Large intestine (tissue), 12 donors: ENCODE measurements at places on chromosomes 3 and 15. TPM values are rescaled to one million over a fixed set of nuclear protein-coding genes. Genes with fewer than 3 reads are reported as not detected.
A peak's percentile ranks its signal among the peaks of the same experiment; 100 is the strongest.

LRRIQ4 gene
- polyA plus RNA-seq: 0.07 TPM

DNA sequence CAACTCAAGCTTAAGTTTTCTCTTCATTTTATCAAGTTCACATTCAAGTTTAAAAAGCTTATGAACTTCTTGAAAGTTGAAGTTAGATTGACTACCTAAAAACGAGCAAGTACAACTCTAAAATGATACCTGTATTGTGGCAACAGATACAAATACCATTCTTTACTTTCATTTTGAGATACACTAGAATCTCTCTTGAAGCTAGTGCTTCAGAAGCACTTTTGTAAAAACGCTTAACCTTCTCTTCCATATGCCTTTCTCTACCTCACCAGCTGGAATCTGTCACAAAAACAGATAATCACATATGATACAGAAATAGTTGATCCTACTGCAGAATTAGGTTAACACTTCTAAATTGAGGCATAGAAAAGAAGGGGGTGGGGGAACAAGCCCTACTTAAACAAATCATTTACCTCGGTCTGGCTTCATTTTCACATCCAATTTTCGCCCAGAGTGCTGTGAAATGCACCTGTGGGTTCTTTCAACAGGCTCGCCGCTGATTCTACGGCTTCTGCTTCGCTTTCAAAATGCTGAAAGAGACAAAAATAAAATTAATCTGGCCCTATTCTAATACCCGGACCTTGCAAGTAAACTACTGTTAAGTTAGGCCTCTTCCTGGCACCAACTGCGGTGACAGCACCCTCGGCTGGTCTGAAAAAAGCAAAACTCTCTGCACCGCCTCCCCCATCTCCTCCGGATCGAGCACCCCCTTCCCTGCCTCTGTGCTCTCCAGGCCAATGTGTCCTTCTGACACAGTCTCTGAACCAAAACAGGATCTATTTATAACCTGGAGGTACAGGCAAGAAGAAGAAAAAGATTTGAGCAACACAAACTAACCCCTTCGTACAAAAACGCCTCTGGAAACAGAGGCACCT lies 1.4 kb downstream of the ATOSA start:
- H3K36me3 ChIP-seq: peaks cover 11% of the 10 kb centered on the region
- no peaks in the 10 kb centered on the region for H3K27me3 ChIP-seq
- H3K4me1 ChIP-seq: peaks cover 3% of the 10 kb centered on the region
- peak; percentile 78 for DNase-seq
- H3K27ac ChIP-seq: peak overlapping the region; percentile 98

SENP8 gene
- polyA plus RNA-seq: 3.4 TPM

GRCh38 chr15:56490461-56490860 lies 25.5 kb upstream of the MNS1 start:
- no peaks in the 10 kb centered on the region for H3K4me1 ChIP-seq
- DNase-seq: peak; percentile 15
- H3K27ac ChIP-seq: no peak overlapping the region

GOLGA6A gene
- polyA plus RNA-seq: 0.15 TPM

- no peaks in the 10 kb centered on the region for H3K4me1 ChIP-seq
- H3K27ac ChIP-seq: no peak overlapping the region
- DNase-seq: no peak
- H3K4me3 ChIP-seq: no peak overlapping the region
These were observed 24.8 kb upstream of the BOC start for GRCh38 chr3:113186566-113186965.

DNA sequence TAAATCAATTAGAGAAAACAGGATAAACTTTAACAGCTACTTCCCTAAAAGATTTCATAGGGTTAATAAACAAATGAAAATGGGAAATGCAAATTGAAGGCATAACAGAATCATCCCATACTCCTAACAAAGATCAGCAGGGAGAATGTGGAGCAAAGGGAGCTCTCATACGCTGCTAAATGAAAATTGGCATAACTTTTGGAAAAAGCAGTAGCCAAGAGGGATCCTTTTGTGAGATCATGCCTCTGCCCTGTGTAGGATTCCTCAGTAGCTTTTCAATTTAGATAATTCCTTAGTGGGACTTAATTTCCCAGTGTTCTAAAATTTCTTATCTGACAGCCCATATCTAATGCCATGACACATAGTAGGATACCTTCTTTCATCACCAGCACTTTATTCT lies 18.2 kb downstream of the NIPA2 start:
- H3K36me3 ChIP-seq: peaks cover 39% of the 10 kb centered on the region
- no peak overlapping the region for H3K27ac ChIP-seq
- H3K4me1 ChIP-seq: no peaks in the 10 kb centered on the region
- no peak overlapping the region for H3K4me3 ChIP-seq
- no peaks in the 10 kb centered on the region for H3K27me3 ChIP-seq
